ENCODE measurements at places on chromosomes 4 and X.

GRCh38 chr4:81505004-81505598 is 33.4 kb upstream of the RASGEF1B start:
- DNase-seq, result peak; percentile 84

- DNase-seq, result peak; percentile 31
Observed at GRCh38 chr4:124936427-124936826, 223.9 kb upstream of the ANKRD50 start.

DNA sequence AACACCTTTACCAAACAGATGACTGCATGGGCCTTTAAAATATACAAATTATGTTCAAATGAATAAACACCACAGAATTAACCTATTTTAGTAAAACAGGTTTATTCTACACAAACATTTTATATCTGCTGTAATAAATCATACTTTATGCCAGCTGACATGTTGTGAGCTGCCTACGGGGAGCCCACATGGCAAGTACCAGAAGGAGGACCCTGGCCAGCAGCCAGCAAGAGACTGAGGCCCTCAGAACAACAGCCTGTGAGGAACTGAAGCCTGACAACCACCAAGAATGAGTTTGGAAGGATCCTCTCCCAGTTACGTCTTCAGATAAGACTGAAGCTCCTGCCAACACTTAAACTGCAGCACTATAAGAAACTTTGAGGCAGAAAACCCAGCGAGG is 377.0 kb downstream of the PDGFC start:
- DNase-seq, result peak; percentile 71

DNA sequence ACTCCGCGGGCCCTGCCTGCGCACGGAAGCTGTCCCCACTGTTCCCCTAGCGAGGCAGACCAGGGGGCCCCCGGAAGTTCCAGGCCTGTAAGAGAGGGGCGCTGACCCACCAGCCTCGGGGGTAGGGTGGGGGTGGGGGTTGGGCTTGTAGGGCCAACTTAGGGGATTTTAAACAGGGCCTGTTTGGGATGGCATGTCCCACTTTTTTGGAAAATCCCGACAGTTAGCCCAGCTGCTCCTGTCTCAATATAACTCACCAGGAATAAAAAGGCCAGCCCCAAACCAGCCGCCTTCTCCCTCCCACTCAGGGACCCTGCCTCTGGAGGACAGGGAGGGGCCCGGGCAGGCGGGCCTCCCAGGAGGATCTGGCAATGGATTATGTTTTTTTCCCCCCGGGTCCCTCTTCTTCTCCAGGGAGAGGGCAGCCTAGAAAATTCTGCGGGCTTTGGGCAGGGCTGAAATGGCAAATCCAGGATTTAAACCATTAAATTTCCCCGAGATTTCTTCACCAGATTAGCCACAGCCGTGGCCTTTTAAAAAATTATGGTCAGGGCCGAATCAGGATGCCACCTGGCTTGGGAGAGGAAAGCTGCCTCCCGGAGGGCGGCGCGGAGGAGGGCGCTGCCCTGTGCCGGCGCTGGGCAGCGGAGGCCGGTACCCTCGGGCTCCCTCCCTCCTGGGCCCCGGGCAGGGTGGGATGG is 957 bp downstream of the PPP2R2C start:
- peak; percentile 53 for DNase-seq

GRCh38 chr4:79198951-79199587 is 126.8 kb downstream of the NAA11 start:
- no peak for DNase-seq

DNA sequence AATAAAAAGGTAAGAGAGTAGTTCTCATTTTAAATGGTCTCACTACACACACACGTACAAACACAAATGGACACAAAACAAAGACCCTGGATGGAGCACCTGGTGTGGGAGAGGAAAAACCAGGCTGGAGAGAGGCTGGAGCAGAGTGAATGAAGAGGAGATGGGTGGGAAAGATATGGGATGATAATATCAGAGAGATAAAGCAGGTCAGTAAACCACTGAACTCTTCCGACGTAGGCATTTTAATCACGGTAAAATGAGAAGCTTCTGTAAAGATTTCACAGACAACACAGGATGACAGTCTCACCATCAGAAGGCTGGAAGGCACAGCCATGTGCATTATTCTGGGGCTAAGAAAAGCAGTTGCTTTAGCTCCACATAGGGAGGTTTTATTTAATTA is 532.8 kb downstream of the KCNIP4 start:
- DNase-seq, result no peak

DNA sequence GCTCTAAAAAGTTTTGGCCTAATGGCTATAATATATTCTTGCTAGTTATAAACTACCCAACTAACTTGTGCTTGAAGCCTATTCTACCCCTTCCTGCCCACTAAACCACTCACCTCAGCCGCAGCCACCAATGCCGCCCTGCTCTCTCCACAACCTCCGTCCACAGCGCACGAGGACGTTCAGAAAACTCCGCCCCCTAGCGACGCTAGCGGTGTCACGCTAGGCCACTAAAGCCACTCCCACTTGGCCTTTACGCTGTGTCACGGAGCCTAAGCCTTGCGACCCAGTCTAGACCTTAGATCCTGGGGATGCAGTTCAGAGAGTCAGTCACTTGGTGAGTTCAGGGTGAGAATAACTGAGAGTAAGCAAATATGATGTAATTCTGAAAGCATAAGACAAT is at the start of gene TEX11:
TEX11 (minus strand) TSS at position 171 of the 400 bp plus-strand sequence. CDS start 922 bp downstream, outside the sequence.
- DNase-seq, result no peak

- peak; percentile 80 for DNase-seq
Observed at GRCh38 chrX:12971282-12972003, 3.5 kb upstream of the TMSB4X start.

DNA sequence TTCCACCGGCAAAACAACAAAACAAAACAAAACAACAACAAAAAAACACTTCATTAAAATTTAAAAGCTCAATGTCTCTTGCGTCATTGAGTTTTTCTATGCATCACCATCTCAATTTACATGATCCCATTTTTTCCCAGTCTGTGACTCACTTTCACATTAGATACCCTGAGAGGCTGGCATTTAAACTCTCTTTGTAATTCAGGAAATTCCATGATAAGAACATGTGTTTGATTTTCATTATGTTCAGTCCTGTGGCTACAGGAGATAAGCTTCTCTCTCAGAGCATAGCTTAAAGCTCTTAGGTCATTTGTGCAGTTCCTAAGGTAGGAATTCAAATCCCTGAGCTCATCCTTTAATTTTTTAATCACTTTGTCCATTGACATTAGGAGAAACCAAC is 104.6 kb downstream of the NBDY start:
- DNase-seq, result no peak

DNA sequence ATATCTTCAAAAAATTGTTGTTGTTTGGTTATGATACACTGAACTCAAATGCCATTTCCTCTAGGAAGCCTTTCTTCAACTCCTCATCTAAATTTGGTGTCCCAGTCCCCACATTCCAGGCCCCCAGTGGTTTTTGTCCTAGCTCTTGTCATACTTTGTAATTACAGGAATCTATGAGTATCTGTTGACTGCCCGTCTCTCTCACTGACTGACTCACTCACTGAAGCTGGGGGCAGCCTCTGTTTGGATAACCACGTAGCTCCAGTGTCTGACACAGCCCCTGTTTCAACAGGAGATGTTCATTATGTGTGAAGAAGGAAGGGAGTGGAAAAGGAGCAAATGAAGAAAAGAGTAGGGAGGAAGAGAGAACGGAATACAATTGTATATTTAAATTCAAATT is 284.1 kb upstream of the TENM3 start:
- no peak for DNase-seq

DNA sequence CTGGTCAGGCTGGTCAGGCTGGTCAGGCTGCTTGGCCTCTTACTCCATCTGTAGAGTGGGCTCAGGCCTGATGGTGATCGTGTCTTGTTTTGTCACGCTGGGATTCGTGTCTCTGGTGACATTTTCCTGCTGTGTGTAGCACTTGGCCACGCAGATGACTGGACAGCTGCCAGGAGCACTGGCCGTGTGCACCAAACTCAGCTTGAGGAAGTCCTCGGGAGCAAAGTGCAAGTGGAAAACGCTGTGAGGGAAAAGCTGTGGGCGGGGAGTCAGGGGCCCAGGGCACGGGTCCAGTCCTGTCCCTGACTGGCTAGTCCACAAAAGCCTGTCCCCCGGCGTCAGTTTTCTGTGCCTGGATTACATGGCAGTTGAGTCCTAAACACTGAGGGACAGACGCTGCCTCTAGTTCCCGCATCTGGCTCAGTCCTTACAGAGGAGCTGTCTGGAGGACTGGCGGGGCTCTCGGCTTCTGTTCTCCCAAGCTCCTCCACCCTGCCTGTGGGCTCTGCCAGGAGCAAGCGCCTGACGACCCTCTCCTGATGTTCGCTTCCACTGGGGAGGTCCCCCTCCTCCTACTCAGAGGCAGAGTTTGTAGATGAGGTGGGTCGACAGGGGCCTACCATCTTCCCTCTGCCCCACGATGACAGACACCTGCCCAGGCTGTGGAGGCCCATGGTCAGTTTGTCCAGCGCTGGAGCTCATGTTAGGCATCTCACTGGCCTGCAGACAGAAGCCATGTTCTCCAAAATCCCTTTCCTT is 35.9 kb upstream of the GRPEL1 start:
- DNase-seq, result peak; percentile 92

DNA sequence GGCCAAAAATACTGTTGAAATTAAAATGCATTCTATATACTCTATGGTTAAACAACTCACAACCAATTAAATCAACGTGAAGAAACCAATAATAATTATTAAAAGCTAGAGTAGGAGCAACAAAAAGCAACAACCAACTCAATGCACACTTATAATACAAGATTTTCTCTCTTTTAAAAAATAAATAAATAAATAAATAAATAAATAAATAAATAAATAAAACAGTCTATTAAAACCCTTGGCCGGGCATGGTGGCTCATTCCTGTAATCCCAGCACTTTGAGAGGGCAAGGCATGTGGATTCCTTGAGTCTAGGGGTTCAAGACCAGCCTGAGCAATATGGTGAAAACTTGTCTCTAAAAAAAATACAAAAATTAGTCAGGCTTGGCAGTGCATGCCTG is 62.7 kb downstream of the ENOX2 start:
- DNase-seq, result no peak

DNA sequence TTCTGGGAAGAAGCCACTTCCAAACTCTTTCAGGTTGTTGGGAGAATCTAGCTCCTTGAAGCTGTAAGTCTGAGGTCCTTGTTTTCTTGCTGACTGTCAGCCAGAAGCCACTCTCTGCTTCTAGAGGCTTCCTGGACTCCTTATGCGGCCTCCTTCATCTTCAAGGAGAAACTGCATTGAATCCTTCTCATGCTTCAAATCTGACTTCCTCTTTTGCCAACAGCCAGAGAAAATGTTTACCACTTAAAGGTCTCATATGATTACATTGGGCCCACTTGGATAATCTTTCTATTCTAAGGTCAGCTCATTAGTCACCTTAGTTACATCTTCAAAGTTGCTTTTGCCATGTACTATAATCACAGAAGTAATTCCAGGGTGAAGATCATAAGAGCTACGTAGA is 327.0 kb downstream of the HNRNPD start:
- no peak for DNase-seq

DNA sequence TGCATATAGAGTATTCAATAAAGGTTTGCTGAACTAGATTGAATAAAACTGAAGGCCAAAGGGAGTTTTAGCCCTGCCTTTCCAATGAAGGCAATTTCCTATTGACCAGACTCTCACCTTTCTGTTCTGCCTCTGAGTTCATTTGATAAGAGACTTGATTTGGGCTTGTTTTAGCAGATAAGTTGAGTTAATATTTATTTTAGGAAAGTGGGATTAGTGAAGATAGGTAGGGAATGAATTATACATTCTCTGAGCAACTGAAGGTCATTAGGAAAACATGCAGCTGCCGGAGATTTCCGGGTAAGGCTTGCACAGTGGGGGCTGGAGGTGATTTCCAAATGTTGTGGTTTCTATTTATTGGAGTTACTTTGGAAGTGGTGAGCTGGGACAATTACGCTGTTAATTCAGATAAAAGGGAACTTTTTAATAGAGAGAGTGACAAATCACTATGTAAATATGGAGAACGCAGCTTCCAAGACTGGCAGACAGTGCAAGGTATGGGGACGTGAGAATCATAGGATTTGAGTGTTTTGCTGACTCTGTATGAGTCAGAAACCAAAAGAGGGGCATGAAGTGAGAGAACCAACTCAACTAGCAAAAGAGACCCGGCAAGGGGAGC is 553.6 kb upstream of the BOD1L1 start:
- no peak for DNase-seq

DNA sequence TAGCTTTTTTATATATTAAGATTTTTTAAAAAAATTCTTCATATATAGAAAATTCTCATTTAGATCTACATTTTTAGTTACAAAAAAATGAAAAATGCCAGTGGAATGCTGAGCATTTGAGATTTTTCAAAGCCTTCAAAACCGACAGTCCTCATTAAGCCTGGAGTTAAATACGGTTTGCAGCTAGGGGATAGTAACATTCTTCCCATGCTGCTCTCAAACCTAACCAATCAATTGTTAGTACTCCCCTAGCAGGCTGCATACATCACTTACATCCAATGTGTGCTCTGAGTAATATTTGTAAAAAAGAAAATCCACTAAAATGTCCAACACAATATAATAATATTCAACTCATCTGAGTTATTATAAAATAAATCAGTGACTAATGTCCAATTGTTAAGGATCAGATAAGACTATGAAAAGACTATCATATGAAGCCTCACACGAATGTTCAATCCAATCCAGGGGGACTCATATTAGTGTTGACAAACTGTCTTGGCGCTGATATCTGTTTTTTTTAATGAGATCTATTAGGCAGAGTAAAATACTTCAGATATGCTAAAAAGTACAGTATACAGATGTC is 227.6 kb upstream of the MAB21L2 start:
- DNase-seq, result no peak

DNA sequence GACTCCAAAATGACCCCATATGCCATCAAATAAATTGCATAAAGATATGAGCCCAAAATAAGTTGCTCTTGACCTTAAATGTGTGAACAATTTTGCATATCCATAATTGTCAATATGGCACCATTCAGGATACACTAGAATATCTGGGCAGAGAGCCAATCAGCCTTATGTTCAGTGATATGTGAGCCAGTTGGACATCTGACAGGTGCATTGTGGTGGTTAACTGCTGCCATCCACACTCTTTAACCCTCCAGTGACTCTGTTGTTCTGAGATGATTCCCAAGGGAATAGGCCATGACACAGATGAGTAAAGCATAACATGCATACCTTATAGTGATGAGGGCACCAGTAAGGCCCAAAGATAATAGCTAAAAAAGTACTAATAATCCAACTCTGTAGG is 500.1 kb downstream of the PCDH18 start:
- DNase-seq, result no peak

Measured in tibial artery (tissue), 4 donors.